Lower leg skin (tissue), 4 donors: ENCODE measurements at places on chromosomes 5 and 9.

- no peak for DNase-seq
These were observed 42.8 kb upstream of the PSD2 start for GRCh38 chr5:139752506-139753473.

DNA sequence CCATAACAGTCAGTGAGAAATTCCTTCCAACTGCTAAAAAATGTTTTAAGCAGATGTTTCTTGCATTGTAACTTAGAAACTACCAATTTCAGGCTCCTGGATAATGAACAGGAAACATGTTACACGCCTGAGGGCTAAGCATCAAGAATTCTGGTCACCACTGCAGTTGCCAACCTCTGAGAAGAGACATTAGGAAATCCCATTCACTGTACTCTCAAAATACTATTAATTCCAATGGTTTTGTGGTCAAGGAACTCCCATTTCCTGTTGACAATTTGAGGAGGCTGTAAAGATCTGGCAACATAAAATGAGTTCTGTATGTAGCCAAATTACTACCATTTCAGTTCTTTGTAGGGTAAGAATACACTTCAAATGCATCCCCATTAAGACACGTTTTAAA is 456.0 kb upstream of the MEF2C start:
- no peak for DNase-seq

DNA sequence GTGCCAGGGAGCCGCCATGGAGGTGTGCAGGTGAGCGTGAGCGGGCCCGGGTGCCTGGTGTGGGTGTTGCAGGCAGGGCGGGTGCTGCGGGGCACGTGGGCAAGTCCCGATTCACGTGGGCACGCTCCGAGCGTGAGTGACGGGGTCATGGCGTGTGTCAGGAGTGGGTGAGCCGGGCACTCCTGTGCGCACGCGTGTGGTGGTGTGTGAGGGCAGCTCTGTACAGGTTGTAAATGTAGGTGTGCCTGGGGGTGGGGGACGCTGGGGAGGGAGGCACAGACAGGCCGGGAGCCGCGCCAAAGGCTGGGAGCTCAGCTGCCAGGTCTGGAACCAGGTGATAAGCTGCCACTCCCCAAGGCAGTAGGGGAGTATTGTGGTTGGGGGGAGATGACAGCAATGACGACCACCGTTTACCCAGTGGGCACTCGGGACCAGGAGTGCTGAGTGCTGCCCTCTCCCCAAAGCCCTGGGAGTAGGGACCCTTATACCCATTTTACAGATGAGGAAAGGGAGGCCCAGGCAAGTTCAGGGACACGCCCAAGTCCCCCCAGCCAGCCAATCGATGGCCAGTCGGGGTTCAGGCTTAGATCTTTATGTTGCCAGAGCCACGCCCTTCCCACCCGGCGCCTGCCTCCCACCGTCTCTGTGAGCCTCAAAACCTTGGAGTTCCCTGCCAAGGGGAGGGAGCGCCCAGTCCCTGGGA is 9.6 kb downstream of the NCS1 start:
- no peak for DNase-seq

DNA sequence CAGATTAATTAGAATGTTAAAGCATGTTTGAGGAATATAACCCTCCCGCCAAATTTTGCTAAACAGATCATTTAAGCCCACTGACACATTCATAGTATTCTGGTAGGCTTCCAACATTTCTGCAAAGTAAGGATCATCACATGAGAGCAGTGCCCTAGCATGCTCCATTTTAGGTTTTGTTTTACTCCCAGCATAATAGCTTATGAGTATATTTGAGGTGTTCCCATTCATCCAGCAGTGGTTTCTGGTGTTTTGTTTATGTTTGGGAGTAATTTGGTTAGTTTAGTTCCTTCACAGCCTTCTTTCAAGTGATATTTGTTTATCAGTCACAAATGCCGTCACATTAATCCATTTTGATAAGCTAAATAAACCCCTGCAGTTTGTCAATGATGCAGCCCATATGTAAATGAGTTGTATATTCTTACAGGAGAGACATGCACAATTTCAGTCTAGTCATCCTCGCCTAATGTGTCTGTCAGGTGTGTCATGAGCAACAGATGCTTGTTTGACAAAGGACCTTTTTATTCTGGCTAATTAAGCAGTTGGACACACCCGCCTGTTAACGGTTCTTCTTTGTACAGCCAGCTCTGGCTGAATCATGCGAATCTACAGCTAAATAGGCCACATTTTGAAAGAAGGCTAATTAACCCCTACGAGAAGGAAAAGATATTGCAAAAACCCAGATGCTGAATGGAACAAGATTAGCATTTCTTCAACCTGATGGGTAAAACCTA is 124.4 kb downstream of the RFX3 start:
- no peak for DNase-seq

DNA sequence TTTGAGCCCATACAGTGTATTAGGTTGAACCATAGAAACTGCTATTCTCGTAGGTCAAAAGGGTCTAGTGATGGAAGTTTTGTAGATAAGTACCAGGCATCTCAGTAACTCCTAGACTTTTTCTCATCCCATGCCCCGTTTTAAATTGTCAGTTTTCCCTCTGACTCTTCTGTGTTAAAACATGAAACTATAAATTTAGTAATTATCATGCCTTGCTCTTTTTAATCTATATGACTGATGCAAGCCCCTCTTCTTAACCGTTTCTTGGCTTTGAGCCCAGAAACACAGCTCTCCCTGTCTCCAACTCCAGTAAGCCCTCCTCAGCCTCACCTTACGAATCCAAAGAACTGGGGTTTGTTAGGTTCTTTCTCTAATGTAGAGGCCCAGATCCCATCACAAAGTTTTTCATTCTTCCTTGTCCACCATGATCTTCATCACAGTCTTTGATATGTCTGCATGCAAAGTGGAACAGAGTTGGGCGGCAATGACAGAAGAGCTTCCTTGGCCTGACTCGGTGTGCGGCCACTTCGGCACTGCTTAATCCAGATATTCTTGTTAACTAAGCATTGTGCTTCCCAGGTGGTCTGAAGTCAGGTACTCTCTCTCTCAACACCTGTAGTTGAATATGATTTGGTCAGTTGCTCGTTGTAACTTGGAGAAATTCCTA is 21.1 kb downstream of the RGMB start:
- no peak for DNase-seq
